ENCODE measurements at places on chromosomes 3 and 15. TPM values are rescaled to one million over a fixed set of nuclear protein-coding genes. Genes with fewer than 3 reads are reported as not detected.

The RHOV gene
- not detected for total RNA-seq

The RTP1 gene
- total RNA-seq, result not detected

The STRA6 gene
- 0.83 TPM for total RNA-seq

The DGKG gene
- 0.87 TPM for total RNA-seq

The DUOXA1 gene
- total RNA-seq, result 0.17 TPM

The FEZF2 gene
- total RNA-seq, result not detected

The TBCCD1 gene
- 14.8 TPM for total RNA-seq

The SEC11A gene
- total RNA-seq, result 142 TPM

The ATG3 gene
- total RNA-seq, result 105 TPM

The CCR3 gene
- total RNA-seq, result 0.33 TPM

The POTEB3 gene
- total RNA-seq, result not detected

The CD200R1 gene
- not detected for total RNA-seq

The FBXW12 gene
- 0.15 TPM for total RNA-seq

The TGM5 gene
- not detected for total RNA-seq

The NUTM1 gene
- under 0.01 TPM for total RNA-seq

The DAZL gene
- not detected for total RNA-seq

The CP gene
- total RNA-seq, result 0.33 TPM
